ENCODE measurements at places on chromosomes 13 and 19.
A peak's percentile ranks its signal among the peaks of the same experiment; 100 is the strongest.

GRCh38 chr13:94996445-94996844 is 284.1 kb upstream of the SOX21 start:
- DNase-seq: no peak

DNA sequence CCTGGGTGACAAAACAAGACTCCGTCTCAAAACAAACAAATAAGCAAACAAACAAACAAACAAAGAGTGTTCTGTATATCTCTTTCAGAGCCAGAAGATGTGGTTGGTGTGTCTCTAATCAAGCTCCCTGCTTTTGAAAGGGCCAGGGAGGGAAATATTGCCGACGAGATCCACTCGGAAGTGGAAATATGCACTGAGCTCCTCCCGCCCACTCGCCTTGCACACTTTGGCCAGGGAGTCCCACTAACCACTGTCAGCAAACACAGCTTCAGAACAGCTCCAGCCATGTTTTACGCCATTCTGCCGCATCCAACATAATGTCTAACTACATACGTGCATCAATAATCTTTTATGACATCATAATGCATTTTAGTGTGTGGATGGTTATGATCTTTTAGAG is 155.5 kb upstream of the VSTM2B start:
- DNase-seq: no peak

DNA sequence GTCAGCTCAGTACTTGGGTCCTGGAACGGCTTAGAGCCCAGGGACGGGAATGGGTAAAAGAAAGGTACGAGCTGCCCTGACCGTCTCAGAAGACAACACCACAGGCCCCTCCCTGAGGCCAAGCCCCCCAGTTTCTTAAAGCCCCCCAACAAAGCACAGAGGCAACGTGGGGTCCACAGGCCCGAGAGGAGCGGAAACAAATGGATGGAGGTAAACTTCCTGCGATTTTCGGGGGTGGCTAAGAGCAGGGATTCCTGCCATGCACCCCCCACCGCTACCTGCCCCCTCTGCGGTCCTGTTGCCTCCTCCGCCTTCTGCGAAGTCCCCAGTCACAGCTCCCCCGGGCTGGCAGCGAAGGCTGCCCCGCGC is 48.2 kb downstream of the PTPRS start:
- no peak for DNase-seq

- peak; percentile 38 for DNase-seq
Observed at GRCh38 chr19:54561840-54562239, 11.8 kb upstream of the LILRA2 start.

DNA sequence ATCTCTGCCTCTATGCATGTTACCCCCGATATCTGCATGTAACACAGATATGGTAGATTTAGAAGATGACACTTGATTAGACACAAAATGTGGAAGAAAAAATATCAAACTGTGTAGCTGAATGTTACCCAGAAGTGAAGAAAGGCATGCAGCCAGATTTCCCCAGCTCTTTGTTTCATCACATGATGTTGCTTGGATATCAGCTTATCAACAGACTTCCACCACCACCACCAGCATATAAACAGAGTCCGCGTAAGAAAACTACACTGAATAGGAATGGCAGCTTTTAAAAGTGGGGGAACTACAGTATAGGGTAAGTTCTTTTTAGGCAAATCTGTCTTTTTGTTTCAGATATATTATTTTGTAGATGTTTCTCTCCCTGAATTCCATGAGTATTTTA is at the start of gene FAM216B:
Gene FAM216B (plus strand): TSS at position 233 of the 400 bp plus-strand sequence. CDS start 2,484 bp downstream, outside the sequence.
- DNase-seq: no peak
